Pons (tissue), 1 donor: ENCODE measurements at places on chromosomes 12 and 14.

DNA sequence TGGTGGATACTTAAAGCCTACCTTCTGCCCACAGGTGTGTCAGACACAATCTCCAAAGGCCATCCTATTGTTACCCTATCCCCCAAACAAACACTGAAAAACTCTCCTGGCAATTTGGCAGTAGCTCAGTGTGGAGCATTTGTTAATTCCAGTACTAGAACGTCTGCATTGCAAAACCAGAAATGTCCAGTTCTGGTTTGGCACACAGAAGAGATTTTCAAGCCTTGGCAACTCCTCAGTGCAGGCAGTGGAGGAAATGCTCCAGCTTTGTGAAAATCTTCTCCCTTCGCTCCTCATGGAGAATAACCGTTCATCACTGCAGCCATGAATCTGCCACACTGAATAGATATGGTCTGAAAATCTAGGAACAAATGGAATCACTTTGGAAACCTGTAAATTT lies 5.3 kb upstream of the SOCS2 start:
- no peak for DNase-seq

DNA sequence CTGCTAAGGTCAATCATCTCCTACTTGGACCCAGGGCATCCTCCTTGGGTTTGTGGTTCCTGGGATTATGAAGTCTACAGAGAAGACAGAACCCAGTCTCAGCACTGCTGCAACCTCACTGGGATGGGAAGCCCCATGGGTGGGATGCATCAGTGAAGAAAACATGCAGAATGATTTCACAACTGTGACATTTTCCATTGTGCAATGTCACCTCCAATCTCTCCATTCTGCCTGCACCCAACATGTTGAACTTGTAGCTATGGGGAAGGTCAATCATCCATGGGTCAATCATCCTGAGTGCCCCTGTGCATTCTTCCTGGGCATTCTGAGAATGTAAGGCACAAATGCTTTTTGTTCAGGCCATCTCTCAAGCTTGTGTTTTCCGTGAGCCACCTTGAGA lies 1004.4 kb upstream of the TMEM132C start:
- DNase-seq: no peak

GRCh38 chr12:120961604-120962531 lies 16.5 kb upstream of the HNF1A start:
- DNase-seq: no peak

DNA sequence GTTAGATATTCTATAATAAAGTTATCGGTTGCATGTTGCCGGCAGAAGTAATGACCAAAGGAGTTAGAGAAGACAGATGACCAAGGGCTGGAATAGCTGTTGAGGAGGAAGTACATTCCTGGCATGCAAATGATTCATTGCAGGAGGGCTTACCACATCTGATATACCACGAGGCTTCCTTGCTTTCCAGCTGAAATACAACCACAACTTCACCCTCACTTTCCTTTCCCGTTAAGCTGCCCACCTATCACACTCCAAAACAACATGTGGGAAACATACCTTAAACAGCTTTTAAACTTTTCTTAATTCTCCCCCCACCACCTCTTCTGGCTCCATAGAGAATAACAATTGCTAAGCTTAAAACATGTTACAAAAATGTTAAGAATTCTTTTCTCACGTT lies 594.1 kb downstream of the NRXN3 start:
- no peak for DNase-seq

GRCh38 chr12:98188650-98189077 lies 326.7 kb upstream of the TMPO start:
- DNase-seq: no peak

- DNase-seq: no peak
Observed at GRCh38 chr14:95320955-95321600, 1.4 kb upstream of the CLMN start.

DNA sequence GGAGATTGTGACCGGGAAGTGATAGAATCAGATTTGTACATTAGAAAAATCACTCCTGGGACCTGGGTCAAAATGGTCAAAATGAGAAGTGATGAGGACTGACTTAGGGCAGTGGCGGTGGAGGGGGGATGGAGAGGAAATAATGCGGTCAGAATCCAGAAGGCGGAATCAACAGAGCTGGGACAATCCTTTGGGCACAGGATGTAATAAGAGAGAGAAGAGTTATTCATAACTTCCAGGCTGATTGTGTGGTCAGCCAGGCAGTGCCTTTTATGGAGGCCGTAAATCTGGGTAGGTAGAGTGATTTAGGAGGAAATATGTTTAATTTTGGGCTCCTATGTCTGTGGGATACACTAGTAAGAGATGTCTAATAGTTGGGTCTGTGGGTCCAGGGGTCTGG lies 21.6 kb downstream of the FBXL14 start:
- no peak for DNase-seq

DNA sequence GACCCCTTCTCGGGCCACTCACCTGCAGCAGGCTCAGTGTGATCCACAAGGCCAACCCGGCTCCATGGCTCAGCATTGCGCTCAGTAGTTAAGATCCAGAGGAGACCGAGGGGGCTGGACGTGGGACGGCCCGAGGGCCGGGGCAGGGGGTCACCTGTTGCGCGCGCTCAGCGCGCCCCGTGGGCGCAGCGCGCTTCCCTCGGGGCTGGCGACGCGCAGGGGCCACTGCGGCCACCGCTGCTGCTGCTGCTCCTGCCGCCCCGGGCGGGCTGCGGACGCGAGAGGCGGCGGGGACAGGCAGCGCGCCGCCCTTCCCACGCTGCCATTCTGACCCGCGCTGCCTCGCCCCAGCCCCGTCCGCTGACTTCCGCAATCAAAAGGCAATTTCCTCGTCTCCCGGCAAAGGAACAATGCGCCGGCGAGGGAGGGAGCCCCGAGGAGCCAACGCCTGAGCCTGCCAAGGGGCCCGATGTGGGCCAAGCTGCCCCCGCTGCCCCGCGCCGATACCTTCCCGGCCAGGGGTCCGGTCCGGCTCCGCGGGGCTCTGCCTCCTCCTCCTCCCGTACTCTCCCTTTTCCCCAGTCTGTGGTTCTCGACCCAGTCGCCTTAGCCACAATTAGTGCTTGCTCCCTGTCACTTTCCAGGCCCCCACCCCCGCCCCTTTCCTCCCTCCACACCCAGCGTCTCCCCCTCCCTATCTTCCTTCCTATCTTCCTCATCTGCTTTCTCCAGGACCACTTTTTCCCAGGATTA lies 27.3 kb downstream of the PTPRB start:
- DNase-seq: no peak

DNA sequence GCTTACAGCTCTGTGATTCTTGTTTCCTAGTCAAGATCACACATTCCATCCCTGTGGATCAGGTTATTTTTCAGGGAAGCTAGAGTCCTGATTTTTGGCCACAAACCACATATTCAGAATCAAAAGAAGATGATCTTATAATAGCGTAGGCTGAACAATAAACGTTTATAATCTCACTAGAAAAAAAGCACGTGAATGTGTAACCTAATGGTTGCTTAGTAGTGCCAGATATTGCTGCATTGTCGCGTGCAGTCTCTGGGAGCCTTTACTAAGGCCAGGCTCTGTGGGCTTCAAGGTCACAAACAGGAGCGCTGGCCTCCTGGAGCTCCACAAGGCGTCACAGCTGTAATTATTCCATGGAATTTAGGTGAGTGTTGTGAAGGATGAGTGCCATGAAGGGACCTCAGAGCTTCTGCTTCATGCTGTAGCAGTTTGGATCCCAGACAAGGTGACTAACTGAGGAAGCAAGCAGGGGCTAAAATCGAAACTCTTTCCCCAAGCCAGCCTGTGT lies 17.4 kb downstream of the CDKN1B start:
- DNase-seq: no peak

GRCh38 chr12:22322091-22322490 lies 12.4 kb downstream of the ST8SIA1 start:
- no peak for DNase-seq
